ENCODE measurements at places on chromosomes 6 and 20.

- DNase-seq = no peak
These were observed 1214.8 kb upstream of the GJE1 start for GRCh38 chr6:140917911-140918310.

DNA sequence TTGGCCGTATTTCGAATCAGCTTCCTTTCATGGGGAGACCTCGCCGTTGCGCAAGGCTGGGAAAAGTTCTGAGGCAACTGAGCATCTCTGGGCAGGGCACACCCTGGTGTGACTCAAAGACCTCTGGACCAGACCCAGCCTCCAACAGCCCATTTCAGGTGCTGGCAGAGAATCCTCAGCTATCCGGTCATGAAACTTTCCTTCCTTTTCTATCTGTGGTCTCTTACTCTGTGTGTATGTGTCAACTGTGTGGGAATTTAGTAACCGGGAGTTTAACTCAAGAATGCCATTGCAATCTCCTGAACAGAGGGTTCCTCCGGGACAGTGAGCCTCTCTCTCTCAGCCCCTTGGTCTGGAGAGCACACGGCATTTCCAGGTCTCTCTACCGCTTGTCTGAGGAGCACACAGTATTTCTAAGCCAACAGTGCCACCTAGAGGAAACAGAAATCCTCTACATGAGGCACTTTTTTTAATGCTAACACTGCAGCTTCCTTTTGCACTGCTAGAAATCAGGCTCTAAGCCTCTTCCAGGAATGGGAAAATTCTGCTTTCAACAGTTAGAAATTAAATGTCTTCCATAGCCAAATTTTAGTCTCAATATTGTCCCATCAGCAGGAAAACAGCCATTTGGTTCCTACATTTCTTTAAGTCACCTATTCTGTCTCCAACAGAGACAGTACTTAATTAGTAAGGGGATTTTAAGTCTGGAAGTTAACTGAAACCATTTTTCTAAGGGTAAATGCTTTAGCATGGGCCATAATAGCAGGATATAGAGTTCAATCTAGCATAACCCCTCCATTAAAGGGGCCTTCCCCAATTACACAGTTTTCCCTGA, 32.7 kb downstream of the PLN start:
- DNase-seq = no peak

DNA sequence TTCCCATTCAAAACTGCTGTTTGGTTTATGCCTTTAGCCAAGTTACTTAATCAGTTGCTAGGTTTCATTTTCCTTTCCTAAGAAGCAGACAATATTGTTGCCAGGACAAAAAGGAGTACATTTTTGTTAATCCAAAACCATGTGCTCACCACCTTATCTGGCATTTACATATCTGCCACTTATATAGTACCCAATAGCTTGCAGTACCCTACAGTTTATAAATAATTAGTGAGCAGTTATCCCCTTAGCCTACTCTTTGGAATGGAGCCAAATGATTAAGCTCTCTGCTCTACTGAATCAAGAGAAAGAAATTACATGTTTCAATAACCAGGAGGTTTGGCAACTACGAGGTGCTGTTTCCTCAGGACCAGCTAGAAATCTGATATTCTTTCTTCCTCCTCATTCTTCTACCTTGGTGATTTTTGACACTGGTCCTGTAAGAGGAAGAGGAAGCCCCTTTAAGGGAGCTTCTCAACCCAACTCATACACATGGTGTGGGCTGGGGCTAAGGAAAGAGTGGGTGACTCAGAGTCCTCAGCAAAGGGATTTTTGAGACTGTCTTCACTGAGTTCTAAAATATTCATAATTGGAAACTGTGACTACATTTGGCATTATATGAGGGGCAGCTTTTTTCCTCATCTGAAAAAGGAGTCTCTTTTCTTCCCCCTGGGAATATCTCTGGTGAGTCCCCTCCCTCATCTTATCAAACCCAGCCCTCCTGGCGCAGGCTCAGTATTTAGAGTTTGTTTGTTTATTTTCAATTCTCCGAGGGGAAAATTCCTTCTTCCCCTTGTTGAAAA, 1.5 kb downstream of the ZNFX1 start:
- no peak for DNase-seq

DNA sequence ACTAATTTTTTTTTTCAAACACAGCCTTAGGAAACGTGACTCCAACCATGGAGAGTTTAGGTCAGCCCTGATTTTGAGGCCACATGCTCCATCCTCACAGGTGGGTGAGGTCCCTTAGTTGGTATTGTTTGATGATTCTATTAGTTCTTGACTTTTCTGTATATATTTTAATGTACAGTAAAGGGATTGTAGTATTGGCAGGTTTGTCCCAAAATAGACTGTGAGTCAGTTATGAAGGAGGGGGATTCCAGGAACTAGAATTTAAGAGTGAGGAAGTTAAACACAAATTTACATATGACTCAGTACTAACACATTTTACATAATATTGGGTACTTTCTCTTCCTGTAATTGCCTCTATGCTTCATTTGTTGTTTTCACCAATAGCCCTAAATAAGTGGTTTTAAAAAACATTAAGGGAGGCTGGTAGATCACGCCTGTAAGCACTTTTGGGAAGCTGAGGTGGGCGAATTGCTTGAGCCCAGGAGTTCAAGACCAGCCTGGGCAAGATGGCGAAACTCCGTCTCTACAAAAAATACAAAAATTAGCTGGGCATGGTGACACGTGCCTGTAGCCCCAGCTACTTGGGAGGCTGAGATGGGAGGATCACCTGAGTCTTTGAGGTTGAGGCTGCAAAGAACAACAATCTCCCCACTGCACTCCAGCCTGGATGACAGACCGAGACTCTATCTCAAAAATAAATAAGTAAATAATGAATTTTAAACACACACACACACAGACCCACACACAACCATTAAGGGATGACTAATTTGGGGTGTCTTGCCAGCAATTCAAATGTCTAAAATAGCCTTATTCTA, 81.8 kb downstream of the SGK1 start:
- DNase-seq = no peak

- DNase-seq = no peak
These were observed 41.5 kb upstream of the MDFI start for GRCh38 chr6:41596807-41597206.

GRCh38 chr20:47038566-47039560, 144.2 kb downstream of the EYA2 start:
- no peak for DNase-seq
